ENCODE measurements at places on chromosomes 6 and 20.
A peak's percentile ranks its signal among the peaks of the same experiment; 100 is the strongest.

- DNase-seq = no peak
These were observed 636.6 kb upstream of the MAN1A1 start for GRCh38 chr6:119985952-119986736.

GRCh38 chr20:5706797-5707196, 43.4 kb upstream of the SHLD1 start:
- no peak for DNase-seq

DNA sequence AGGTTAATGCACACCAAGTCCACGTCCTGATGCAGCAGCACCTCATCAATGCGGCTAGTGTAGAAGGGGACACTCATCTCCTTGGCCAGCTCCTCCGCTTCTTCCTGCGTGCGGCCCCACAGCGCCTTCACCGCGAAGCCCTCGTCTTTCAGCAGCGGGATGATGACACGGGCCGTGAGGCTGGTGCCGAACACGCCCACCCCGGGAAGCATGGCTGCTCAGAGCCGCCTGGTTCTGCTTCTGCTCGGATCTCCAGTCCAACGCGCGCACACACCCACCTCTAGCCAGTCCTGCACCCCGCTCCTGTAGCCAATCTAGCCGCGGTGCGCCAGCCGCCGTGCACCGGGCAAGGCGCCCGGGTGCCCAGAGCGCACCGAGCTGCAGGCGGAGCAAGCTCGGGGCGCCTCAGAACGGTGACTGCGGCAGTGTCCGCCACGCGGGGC, 700 bp downstream of the GFOD1 start:
- peak; percentile 69 for DNase-seq

DNA sequence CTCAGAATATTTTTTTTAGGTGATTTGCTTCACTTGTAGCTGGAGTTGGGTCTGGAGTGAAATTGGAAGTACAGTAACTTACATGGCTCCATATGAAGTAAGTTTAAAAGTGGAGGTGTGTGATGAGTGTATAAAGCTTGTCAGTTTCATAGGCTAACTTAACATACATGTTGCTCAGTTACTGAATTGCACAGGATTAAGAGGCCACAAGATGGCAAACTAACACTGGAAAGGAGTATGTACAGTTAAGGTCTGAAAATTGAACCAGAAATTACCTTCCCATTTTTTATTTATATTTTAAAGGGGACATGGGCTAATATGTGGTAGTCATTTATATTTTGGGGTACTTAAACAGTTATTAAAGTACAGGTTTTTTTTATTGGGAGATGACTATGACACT, 45.3 kb upstream of the SMIM8 start:
- DNase-seq = no peak

- DNase-seq = no peak
These were observed 1.1 kb downstream of the ORC3 start for GRCh38 chr6:87590990-87591389.

GRCh38 chr6:112362027-112362795, 15.1 kb downstream of the RFPL4B start:
- DNase-seq = no peak

GRCh38 chr20:64105846-64106434, 1.4 kb downstream of the NPBWR2 start:
- no peak for DNase-seq

DNA sequence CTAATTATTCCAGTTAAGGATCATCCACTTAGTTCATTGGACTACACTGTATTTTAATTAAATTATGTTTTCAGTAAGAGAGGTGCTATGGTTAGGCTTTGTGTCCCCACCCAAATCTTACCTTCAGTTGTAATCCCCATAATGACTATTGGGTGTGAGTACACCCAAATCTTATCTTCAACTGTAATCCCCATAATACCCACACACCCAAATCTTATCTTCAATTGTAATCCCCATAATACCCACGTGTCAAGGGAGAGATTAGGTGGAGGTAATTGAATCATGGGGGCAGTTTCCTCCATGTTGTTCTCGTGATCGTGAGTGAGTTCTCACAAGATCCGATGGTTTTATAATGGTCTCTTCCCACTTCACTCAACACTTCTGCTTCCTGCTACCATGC, 208.0 kb upstream of the PHACTR1 start:
- no peak for DNase-seq

- DNase-seq = no peak
These were observed 273.0 kb downstream of the CDH4 start for GRCh38 chr20:61524951-61525666.

All from AG08395 (cell line).